ENCODE measurements at places on chromosomes 3 and 15.
A peak's percentile ranks its signal among the peaks of the same experiment; 100 is the strongest.

- DNase-seq = no peak
These were observed 472.7 kb upstream of the ARL6 start for GRCh38 chr3:97291901-97292300.

GRCh38 chr3:105304487-105304886 lies 62.2 kb upstream of the ALCAM start:
- no peak for DNase-seq

DNA sequence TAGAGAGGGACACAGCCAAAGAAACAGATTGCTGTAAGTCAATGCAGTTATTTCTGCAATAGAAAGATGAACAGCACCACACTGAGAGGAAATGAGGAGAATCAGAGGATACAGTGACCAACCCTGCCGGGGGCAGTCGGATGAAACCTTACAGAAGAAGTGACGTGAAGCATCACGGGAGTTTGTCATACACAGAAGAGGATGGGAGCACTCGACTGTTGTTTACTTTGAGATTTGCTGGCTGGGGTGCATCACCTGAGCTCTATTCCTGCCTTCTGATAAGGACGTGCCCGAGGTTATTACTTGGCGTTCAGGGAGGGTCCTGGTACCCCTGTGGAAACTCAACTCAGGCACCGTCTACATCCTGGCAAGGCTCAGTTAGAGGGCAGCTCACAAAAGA lies 45.4 kb downstream of the MAGEF1 start:
- no peak for DNase-seq

DNA sequence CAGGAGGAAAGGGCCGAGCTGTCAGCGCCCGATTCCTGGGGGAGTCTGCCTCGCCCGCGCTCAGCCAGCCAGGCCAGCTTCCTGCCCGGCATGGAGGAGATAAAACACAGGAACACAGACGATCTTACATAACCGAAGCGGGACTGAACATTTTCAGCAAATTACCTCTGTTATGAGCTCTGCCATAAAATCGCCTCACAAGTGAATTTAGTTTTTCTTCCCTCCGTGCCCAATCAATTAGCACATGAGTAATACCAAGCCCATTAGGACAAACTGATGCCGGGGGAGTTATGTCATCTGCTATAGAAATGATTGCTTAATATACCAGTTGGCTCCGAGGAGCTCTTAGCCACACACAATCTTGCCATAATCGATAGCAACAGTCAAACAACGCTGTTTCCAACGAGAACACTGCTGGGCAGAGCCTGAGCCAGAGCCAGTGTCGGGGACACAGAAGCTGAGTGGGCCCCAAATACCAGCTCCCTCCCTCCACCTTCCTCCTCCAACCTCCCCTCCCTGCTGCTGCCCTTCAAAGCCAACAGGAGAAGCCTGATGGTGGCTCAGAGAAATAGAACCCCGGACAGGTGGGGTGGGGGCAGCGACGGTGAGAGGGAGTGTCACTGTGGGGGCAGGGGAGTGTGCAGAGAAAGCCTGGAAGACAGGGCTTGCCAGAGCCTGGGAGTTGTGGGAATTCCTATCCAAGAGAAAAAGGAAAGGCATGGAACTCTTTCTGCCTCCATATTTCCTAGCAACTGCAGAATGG lies 279.4 kb upstream of the TLE3 start:
- peak; percentile 61 for DNase-seq

- no peak for DNase-seq
These were observed 3.3 kb downstream of the TRIM71 start for GRCh38 chr3:32820971-32821685.

- DNase-seq = no peak
These were observed 95.4 kb upstream of the RNU6-1 start for GRCh38 chr15:67935244-67935643.

DNA sequence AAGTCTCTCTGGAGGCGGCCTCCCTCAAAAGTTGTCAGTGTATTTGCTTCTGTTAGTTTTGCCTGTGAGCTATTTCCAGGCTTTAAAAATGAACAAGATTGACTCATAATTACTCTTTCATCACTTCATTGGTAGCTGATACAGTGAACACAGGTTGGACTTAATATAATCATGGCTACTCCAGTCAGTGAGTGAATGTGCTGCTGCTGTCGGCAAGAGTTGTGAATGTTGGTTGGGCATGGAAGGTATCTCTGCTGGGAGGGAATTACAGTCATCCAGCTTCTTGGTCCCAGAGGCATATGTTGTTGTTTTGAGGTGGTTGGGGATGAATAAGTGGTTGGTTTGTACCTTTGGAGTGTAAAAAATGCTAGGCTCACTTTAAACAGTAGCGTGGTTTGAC lies 11.5 kb downstream of the TCF12 start:
- no peak for DNase-seq

DNA sequence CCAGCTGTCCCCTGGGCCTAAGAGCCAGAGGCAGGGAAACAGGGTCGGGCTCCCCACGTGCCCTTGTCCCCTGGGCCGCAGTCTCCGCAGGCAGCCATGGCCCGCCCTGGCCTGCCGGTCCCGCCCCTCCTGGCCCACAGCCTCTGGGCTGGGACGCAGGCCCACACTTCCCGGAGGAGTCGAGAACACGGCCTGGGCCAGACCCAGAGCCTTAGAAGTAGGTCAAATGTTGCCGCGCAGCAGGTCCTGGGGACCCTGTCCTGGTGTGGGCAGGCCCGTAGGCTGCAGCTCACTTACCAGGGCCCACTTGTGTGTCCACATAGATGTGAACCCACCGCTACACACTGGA lies 4.3 kb upstream of the MYL3 start:
- no peak for DNase-seq

DNA sequence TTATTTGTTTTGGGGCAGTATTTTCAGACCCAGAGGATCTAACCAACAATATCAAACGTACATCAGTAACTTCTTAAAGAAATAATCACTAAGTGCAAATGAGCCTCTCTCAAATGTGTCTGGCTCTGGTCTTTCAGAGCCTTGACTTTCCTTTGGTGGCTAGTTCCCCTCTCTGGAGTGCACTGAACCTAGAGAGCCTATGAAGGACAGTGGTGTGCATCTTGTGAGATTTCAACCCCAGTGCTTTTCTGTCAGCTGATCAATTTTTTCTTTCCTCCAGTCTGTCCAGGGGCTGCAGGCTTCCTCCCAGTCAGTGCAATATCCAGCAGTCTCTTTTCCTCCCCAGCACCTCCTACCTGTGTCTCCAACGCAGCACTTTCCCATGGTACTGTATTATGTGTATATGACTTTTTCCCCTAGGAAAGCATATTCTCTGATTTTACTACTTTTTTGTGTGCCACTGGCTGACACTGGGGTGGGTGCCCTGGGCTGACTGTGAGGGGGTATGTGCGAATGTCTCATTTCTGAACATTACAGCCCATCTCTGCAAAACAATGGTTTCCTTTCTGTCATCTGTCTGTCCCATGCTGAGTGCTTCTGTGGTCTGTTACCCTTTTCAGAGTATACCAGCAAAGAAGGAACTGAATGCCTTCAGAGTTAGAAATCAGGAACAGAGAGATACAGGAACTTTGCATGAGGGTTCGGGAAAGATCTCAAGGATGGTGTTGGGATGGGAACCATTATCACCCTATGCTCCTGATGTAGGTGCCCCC lies 98.8 kb downstream of the ARPP21 start:
- no peak for DNase-seq

DNA sequence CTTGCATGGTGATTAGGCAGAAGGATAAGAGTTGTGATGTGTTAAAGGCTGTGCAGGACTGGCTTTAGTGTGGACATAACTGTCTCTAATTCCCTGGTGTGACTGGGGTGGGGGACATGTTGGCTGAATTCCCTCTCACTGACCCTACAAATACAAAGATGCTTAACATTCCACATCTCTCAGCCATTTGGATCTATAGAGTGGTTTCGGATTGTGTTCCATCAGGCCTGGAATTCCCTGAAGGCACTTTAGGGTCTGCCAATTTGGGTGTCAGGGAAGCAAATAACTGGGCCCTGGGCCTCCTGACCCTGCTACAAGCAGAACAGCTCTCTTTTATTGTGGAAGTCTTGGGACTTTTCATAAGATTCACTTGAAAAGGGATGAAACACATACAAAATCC lies 56.2 kb downstream of the ARHGEF26 start:
- DNase-seq = no peak

DNA sequence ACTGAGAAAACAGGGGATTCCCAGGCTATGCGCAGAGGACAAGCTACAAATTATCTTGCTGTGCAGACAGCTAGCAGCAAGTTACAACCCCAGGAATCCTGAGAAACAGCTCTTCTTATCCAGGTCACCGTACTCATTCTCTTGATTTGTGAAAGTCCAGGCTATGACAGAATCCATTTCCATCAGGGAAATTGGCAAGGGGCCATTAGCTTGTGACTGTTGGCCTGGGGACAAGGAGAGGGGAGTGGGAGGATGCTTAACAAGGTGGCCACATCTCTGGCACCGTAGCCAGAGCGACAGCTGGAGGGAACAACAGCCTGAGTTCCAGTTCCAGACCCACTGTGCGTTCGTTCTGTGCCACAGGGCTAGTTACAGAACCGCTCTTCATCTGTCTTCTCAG lies 44.9 kb upstream of the PLXNA1 start:
- no peak for DNase-seq

DNA sequence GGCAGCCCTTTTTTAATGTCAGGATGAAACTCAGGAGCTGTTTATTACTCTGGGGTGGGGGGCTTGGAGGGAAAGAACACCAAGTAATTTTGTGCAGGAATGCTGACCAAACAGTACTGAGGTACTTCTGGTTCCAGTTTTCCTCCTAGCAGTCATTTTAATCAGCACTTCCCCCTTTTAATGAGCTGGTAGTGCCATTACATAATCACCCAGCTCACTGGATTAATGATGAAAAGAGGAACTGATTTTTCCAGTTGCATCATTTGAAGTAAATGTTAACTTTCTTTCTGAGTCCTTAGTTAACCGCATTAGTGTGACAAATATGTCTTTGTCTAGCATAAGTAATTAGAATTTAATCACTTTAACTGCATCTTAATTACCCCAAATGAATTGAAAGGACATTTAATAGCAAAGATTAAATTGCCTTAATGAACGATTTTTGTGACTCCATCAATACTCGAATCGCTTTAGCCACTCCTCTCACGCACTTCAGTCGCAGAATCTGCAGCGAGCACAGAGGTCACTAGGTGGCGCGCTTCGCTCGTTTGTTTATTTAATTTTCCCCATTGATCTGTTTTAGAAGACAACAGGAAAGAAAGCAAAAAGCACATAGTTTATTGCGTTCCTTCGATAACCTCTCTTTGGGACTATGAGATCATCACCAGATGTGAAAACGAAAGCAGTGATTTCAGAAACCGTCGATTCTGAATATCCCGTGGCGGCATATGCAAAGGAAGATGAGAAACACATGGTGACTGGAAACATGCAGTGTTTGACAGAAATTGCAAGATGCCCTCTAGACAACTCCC lies 9.8 kb downstream of the ONECUT1 start:
- DNase-seq = peak; percentile 71

DNA sequence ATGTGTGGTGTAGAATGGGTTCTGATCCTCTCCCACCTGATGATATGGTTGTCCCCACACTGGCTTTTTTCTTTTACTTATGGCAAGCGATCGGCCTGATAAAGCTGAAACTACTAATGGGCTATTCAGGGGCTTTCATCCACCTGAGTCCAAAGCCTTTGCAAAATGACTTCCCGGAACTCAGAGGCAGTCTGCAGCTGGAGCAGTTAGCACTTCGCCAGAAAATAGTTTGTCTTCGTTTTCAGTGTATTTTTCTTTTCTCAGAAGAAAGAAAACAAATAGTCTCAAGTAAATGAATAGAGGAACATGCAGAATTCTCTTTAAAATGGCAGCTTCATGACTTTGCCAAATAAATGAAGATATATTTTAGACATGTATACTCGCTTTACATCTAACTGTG lies 306.0 kb upstream of the ADAMTS9 start:
- no peak for DNase-seq

GRCh38 chr3:106014518-106014917 lies 145.7 kb upstream of the CBLB start:
- DNase-seq = no peak

- no peak for DNase-seq
These were observed 539.1 kb downstream of the UNC13C start for GRCh38 chr15:54517366-54517765.

DNA sequence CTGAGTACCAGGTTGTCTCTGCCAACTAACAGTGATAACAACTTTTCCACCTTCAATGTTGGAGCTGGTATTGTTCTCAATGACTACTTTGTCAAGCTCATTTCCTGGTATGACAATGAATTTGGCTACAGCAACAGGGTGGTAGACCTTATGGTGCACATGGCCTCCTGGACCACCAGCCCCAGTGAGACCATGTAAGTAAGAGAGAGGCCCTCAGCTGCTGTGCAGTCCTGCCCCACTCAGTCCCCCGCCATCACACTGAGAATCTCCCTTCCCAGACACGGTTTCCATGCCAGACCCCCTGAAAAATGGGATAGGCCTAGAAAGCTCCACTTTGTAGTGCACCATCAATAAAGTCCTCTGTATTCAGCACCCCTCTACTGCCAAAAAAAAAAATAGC lies 56.1 kb downstream of the PIK3CB start:
- no peak for DNase-seq

DNA sequence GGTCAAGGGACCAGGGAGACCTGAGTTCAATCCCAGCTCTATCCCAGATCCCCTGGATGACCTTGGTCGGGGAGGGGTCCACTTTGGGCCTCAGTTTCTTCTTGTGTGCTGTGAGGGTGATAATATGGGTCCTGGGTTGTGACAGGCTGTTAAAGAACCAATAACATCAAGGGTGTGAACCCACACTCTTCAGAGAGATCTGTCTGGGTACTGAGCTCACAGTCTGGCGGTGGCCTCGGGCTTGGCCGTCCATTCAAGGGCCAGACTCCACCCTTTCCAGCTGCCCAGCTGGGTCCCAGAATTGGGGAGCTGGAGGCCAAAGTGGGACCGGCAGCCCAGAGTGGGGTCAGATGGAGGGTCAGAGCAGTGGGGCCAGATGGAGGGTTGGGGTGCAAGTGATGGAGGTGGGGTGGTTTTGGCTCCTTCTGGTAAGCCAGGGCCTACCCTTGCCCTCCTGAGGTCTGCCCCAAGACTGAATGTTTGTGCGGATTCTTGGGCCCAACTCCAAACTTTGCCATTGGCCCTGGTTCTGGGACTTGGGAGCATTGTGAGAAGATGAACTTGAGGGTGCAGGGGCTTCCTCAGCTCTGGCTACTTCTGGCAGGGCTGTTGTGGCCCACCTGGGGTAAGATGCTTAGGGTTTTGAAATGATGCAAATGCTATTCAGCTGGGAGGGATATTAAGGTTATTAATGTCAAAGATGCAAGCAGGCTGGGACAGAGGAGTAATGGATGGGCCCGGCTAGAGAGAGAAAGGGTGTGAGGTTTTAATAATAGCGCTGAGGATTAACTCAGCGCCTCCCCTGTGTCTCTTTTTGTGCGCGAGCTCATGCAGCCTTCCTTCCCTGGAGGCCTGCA lies 1.5 kb downstream of the CORO2B start:
- DNase-seq = no peak

- no peak for DNase-seq
These were observed 4.2 kb upstream of the TMEM41A start for GRCh38 chr3:185502987-185503386.

- DNase-seq = no peak
These were observed 19.3 kb upstream of the PIAS1 start for GRCh38 chr15:68034719-68035293.

- DNase-seq = no peak
These were observed 38.7 kb downstream of the FEM1B start for GRCh38 chr15:68316061-68316804.
